ENCODE measurements at places on chromosomes 4 and X. TPM values are rescaled to one million over a fixed set of nuclear protein-coding genes. Genes with fewer than 3 reads are reported as not detected.

The NWD2 gene
- total RNA-seq = 0.14 TPM

The ABCD1 gene
- 2.9 TPM for total RNA-seq

The HSD17B13 gene
- 0.60 TPM for total RNA-seq

The SNCA gene
- 41.8 TPM for total RNA-seq

The CD40LG gene
- total RNA-seq = not detected

The SOD3 gene
- 0.14 TPM for total RNA-seq

The NAP1L3 gene
- 0.45 TPM for total RNA-seq

DNA sequence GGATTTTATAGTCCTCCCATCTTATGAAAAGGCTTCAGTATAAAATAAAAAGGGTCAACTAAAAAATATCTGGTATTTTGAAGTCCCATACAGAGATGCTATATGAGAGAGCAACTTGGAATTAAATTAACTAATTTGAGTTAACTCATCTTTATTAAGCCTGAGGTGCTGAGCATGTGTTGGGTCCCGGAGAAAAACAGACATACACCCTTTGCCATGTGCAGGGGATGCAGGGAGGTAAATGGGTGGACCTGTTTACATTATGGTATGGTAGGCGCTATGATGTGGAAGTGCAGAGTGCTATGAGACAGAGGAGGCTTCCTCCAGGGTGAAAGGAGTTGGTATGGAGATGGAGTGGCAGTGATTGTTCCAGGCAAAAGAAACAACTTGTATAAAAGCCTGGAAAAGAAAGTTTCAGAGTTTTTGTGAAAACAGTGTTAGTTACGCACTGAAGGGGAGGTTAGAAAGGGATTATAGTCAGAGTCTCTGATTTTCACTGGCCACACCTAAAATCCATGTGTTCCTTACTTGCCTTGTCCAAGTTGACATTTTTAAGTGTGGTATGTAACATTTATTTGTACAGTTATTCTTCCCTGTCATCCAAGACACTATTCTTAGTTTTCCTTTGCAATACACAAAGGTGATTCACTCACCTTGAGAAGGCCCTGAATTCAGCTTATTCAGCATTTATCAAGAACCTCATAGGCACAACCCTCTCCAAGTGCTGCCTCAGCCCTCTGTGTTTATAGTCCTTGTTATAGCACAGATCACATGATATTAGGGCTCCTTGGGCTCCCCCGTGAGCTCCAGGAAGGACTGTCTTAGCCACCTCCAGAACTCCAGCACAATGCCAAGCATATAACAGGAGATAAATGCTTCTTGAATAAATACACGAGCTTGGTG is 152.0 kb downstream of the RASL11B start:
- no peak for ATAC-seq

DNA sequence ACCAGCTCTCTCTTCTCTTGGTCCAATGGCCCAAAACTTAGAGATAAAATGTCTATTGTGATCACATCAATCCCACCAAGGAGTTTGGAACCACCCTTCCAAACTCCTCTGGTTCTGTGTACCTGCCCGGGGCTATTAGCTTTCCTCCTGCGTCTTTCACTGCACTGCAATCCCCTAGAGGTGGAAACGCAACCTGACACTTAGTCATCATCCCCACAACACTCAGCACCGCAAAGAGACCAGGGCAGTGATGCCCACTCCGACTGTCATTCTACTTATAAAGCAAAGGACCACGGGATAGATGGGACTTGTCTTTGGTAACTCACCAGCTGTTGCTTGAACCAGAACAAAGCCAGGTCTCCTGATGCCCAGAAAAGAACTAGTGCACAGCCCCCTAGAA is 22.0 kb downstream of the AFAP1 start:
- no peak for ATAC-seq

DNA sequence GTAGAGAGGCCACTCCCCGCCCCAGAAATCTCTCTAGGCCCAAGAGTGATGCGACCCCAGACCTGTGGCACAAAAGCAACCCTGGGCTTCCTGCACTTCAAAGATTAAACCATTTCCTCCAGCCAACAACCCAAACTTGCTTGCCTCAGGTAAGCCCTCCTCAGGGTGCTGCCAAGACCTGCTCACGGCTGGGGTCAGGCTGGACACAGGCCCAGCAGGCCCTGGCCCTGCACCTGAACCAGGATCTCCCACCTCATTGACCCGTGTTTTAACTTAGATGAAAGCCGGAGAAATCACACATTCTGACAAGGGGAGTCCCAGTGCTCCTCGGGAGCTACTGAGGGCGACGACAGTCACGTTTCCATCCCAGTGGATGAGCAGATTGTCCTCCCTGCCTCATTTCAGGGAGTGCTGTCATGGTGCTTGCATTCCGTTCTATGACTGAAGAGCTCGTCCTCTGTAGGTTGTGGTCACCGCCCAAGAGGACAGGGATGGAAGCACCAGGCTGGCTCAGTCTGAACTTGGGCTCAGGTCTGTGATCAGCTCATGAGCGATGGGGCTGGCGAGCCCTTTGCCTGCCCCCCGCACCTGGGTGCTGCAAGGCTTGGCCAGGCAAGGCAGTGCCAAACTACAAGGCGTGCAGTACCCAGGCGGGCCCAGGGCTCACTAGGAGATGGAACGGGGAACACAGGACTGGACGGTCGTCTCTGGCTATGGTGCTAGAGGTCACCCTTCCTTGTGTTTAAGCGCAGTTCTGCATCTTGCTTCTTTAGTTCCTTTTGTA is 25.9 kb downstream of the WDR1 start:
- ATAC-seq = no peak

GRCh38 chr4:103885152-103885551 is 165.4 kb upstream of the TACR3 start:
- no peak for ATAC-seq

- ATAC-seq = no peak
These were observed 738.7 kb upstream of the NDST4 start for GRCh38 chr4:115851918-115852766.

DNA sequence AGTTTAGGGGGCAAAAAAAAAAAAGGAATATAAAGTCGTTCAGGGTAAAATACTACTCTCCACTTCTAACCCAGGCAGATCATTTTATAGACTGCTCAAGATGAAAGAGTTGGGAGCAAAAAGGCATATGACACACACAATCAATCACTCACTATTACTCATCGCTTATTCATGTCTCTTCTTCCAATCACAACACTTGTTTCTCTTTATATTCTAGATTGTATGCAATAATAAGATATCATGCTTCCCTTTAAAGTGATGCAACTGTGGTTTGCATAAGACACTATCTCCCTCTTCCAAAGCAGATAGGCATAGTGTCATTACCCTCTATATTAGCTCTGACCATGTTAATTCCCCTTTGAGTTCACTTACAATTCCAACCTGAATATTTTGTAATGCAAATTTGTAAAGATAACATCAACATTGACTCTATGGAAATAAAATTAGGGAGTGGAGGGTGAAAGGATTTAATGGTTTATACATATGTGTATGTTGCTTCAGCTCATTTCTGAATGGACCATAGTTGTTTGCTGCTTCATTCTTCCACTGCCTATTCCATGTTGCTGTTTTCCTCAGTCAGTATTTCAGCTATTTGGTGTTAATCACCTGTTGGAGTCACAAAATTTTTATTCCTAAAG is 154.9 kb upstream of the EPHA5 start:
- ATAC-seq = peak; percentile 72

- no peak for ATAC-seq
These were observed 48.8 kb upstream of the AFAP1 start for GRCh38 chr4:7988437-7988836.

GRCh38 chrX:9471571-9471985 is 6.7 kb downstream of the TBL1X start:
- no peak for ATAC-seq

DNA sequence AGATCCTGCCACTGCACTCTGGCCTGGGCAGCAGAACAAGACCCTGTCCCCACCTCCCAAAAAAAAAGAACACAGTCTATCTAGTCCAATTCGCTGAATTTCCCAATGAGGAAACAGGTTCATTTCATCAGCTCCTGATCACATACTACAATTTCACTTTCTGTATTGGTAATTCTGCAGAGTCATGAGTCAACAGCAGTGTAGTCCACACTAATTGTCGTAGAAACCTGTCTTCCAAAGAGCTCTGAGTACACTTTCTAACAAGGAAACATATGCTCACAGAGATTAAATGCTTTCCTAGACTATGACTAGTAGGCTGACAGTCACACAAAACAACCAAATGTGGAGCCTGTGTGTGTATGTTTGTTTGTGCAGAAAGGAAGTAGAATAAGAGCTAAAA is 91.9 kb downstream of the GPC4 start:
- ATAC-seq = no peak

DNA sequence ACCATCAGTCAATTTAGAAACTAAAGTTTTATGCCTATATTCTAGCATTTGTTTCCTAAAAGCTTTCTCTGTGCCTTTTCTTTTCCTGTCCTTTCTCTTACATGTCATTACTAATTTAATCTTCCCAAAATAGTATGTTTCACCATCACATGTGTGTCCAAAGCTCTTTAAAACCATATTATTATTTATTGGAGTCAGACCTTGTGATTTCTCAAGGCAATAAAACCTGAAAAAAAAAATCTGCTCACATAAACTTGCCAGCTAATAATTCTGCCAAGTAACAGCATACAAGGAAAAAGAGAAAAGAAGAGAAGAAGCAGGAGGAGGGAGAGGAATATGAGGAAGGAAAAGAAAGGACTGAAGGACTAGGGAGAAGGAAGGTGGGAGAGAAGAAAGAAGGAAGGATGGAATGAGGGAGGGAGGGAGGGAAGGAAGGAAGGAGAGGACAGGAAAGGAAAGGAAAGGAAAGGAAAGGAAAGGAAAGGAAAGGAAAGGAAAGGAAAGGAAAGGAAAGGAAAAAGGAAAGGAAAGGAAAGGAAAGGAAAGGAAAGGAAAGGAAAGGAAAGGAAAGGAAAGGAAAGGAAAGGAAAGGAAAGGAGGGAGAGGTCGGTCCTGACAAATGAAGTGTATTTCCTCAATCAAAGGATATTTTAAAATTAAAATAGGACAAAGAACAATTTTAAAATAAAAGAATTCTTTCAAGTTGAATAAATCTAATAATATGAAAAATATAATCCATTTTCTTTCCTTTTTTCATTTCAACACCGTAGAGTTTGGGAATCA is 57.4 kb downstream of the ANTXR2 start:
- no peak for ATAC-seq

DNA sequence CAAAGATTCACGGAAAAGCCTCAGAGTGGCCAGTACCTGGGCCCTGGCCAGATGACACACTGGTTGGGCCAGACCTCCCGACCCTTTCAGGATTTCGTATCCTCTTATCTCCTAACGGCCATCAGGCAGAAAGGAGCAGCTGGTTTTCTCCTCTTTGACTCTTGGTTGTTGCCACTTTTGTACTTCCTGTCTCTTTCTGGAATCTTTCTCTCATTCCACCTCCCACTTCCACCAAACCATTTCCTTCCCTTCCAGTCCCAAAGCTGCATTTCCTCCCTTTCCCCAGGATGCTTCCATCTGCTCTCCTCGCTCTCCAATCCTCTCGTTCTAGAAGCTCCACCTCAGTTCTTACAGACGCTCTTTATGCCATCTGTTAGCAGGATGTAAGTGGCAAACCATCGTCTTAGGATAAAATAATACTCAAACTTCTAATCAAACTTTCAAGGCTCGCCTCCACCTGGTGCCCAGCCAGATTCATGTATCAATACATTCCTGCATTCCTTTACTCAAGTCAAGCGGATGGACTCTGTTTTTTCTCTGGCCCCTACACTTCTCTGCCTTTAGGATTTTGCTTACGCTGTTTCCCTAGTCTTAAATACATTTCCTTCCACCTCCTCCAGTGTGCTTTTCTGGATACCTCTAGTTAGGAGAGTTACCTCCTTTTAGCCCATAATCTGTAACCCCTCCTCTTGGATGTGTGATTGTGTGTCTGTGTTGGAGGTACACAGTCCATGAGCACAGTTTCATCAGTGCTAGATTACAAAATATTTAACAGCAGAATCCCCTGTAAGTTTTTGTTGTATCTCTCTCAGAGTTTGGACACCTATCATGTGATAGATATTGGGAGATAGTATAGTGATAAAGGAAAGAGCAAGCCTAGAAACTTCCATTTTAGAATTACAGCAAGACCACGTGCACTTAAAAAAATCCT is 70.4 kb downstream of the LDB2 start:
- no peak for ATAC-seq

GRCh38 chr4:70583952-70584834 is 7.9 kb upstream of the AMBN start:
- no peak for ATAC-seq

DNA sequence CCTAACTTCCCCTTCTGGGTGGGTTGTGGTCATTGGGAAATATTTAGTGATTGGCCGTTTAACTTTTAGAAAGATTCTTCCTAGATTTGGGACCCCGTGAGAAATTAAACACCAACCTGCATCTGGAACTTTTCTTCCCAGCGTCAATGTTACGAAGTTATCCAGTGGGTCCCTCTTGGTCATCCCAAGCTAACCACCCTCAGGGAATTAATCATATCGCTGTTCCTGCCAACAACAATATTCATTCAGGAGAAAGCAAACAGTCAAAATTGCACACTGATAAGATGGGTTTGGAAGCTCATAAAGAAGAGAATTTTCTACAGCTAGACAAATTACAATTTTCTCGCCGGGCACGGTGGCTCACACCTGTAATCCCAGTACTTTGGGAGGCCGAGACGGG is 121.2 kb upstream of the STX18 start:
- ATAC-seq = no peak

GRCh38 chr4:140330311-140330900 is 43.0 kb upstream of the SCOC start:
- peak; percentile 23 for ATAC-seq

GRCh38 chrX:1601051-1601767 is 9.8 kb downstream of the AKAP17A start:
- ATAC-seq = peak; percentile 16

- peak; percentile 58 for ATAC-seq
These were observed 95.2 kb upstream of the NAP1L5 start for GRCh38 chr4:88792821-88793220.
